ENCODE measurements at places on chromosomes 7 and 10.

- DNase-seq, result no peak
Observed at GRCh38 chr10:28558923-28559508, 26.1 kb downstream of the WAC start.

GRCh38 chr7:23249486-23249885 is 2.9 kb downstream of the GPNMB start:
- DNase-seq, result no peak

- DNase-seq, result no peak
Observed at GRCh38 chr10:46096446-46096845, 50.4 kb upstream of the MSMB start.

- no peak for DNase-seq
Observed at GRCh38 chr7:136900005-136900404, 31.6 kb downstream of the CHRM2 start.

- DNase-seq, result no peak
Observed at GRCh38 chr10:75201793-75202307, 8.7 kb upstream of the VDAC2 start.

DNA sequence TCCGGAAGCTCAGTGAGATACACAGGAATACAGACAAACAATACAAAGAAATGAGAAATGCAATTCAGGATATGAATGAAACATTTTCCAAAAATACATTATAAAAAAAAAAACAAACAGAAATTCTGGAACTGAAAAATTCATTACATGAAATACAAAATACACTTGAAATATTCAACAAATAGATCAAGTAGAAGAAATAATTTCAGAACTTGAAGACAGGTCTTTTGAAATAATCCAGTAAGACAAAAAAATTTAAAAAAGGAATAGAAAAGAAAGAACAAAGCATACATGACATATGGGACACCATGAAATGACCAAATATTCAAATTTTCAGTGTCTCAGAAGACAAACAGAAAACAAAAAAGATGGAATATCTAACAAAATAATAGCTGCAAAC is 102.5 kb downstream of the ALOX5 start:
- no peak for DNase-seq

DNA sequence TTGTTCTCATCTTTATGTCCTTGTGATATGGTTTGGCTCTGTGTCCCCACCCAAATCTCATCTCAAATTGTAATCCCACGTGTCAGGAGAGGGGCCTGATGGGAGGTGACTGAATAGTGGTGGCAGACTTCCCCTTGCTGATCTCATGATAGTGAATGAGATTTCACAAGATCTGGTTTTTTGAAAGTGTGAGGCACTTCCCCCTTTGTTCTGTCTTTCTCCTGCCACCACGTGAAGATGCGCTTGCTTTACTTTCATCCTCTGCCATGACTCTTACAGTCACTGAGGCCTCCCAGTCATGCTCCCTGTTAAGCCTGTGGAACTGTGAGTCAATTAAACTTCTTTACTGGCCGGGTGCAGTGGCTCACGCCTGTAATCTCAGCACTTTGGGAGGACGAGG is 161.0 kb downstream of the HERPUD2 start:
- DNase-seq, result no peak

- no peak for DNase-seq
Observed at GRCh38 chr10:48477616-48478015, 127.3 kb downstream of the ARHGAP22 start.
